ENCODE measurements at places on chromosomes 2 and 18.

- DNase-seq, result no peak
Observed at GRCh38 chr2:231050018-231050901, 6.4 kb upstream of the PSMD1 start.

GRCh38 chr2:127024769-127025358, 82.1 kb downstream of the BIN1 start:
- DNase-seq, result no peak

- DNase-seq, result no peak
Observed at GRCh38 chr2:145254291-145254690, 734.4 kb upstream of the ZEB2 start.

DNA sequence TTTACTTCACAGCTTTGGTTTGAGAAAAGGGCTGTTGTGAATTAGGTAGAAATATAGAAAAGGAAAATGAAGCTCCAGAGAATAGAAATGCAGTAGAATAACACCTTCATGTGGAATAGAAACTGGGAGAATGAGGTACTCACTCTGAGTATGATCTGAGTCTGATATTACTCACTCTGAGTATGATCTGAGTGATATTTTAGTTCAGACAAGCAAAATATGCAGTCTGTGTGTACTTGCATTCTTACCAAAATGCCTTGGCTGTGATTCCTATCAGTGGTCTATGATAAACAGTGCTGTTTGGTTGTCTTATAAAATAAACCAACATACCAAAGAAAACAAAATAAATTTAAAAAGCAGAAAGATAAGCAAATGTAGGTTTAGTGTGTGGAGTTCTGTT, 487.6 kb downstream of the THSD7B start:
- no peak for DNase-seq

GRCh38 chr2:230953845-230954244, 28.8 kb upstream of the GPR55 start:
- DNase-seq, result no peak

GRCh38 chr2:217793566-217794132, 209.1 kb downstream of the TNS1 start:
- DNase-seq, result no peak

GRCh38 chr18:56257205-56257604, 381.2 kb downstream of the TXNL1 start:
- DNase-seq, result no peak

GRCh38 chr2:205688417-205689200, 6.3 kb downstream of the NRP2 start:
- no peak for DNase-seq

DNA sequence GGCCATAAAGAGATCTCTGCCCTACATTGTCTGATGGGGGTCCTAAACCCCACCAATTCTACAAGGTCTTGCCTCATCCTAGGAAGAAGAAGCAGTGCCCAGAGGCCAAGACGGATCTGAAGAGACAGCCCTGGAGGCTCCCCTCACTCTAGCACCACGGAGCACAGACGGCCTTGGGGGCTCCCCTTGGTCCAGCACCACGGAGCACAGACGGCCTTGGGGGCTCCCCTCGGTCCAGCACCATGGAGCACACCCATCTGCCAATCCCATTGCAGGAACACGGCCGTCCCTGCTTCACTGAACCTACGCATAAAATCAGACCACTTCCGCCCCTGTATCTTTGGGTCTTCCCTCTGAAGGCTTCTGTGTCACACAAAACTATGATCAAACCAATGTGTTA, 215.1 kb upstream of the SALL3 start:
- DNase-seq, result no peak

DNA sequence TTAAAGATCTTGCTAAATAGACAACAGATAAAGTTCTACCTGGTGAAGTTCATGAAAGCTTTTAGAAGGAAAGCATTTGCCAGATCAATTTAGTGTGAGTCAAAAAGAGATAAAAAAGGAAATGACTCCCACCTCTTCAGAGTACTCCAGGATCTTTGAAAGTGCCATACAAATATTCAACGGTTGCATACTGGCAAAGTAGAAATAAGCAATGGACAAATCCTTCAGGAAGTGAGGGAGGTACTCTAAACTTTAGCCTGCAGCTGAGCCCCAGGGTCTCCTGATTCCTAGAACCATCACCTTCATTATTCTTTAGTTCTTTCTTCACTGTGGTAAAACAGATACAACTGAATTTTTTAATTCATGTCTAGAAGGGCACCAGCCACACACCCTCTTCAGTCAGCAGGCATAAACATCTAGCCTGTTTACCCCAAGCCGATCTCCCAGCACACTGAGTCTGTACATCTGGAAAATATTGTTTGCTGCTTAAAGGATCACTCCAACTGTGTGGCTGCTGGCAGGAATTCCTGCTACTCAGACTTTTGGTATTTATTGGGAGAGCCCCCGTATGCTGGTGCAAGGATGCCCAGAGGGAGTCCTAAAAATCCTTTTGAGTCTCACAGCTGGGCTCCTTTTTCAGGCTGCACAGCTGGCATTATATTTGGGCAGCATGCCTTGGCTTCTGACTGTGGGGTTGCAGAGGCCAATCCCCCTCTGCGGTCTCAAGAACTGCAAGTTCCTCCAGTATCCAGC, 72.3 kb upstream of the SESTD1 start:
- no peak for DNase-seq

DNA sequence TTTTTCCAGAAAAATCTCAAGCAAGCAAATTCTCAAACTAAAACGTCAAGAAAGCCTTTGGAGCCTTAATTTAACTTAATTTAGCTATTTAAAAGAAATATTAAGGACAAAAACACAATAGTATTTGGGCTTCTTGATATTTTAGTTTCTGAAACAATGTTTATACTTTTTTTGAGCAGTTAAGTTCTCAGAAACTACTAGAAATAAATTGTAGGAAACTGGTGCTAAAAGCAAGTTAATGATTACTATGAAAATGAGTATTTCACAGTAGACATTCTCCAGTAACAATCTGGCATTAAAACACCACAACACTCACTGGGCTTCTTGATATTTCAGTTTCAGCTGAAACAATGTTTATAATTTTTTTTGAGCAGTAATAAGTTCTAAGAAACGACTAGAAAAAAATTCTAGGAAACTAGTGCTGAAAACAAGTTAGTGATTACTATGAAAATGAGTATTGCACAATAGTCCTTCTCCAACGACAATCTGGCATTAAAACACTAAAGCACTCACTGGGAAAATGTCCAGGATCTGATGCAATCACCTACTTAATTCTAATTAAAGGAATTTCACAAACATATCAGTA, 45.1 kb downstream of the TRAK2 start:
- DNase-seq, result no peak

DNA sequence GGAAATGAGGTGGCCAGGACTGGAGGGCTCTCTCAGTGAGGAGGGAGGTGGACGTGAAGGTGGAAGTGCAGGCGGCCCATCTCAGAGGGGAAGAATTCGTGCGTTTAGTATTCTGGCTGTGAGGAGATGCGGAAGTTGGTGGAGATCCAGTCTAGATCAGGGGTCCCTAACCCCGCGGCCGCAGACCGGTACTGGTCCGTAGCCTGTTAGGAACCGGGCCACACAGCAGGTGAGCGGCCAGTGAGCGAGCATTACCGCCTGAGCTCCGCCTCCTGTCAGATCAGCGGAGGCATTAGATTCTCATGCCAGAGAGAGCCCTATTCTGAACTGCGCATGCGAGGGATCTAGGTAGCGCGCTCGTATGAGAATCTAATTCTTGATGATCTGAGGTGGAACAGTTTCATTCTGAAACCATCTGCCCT, 1.6 kb upstream of the FHOD3 start:
- DNase-seq, result no peak

DNA sequence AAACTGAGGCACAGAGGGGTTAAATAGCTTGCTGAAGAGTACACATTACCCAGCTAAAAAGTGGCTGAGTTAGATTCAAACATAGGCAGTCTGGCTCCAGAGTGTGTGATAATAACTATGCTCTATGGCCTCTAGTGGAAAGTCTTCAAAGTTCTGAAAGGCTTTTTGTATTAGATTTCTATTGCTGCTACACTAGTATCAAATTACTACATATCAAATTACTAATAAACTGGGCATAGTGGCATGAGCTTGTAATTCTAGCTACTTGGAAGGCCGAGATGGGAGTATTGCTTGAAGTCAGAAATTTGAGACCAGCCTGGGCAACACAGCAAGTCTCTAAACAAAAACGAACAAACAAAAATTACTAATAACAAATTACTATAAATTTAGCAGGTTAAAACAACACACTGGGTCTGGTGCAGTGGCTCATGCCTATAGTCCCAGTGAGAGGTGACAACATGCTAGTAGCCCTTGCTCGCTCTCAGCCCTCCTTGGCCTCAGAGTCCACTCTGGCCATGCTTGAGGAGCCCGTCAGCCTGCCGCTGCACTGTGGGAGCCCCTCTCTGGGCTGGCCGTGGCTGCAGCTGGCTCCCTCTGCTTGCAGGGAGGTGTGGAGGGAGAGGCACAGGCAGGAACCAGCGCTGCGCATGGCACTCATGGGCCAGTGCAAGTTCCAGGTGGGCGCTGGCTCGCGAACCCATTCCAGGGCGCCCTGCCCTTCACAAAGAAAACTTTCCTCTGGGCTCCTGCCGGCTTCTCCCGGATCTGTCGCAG, 38.2 kb upstream of the TWSG1 start:
- no peak for DNase-seq

DNA sequence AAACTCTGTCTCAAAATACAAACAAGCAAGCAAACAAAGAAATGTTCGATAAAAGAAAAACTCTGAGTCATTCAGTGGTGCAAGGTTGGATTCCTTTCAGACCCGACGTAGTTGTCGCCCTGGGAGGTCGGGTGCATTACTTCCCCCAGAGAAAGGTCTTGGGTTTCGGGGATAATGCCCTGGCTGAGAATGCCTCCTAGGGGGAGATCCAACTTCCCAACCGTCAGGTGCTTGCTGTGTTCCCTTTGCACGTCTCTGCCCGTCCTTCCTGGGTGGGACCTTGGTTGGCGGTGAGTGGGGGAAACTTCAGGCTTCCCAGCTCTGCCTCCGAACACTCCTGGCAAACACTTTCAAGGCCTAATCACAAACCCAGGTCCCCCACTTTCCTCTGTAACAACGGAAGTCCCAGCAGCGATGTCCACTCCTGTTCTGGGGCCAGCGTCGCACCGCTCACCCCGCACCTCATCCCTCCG, 609 bp downstream of the TPGS2 start:
- peak; percentile 7 for DNase-seq

- DNase-seq, result no peak
Observed at GRCh38 chr2:183009249-183009899, 28.9 kb downstream of the NCKAP1 start.

DNA sequence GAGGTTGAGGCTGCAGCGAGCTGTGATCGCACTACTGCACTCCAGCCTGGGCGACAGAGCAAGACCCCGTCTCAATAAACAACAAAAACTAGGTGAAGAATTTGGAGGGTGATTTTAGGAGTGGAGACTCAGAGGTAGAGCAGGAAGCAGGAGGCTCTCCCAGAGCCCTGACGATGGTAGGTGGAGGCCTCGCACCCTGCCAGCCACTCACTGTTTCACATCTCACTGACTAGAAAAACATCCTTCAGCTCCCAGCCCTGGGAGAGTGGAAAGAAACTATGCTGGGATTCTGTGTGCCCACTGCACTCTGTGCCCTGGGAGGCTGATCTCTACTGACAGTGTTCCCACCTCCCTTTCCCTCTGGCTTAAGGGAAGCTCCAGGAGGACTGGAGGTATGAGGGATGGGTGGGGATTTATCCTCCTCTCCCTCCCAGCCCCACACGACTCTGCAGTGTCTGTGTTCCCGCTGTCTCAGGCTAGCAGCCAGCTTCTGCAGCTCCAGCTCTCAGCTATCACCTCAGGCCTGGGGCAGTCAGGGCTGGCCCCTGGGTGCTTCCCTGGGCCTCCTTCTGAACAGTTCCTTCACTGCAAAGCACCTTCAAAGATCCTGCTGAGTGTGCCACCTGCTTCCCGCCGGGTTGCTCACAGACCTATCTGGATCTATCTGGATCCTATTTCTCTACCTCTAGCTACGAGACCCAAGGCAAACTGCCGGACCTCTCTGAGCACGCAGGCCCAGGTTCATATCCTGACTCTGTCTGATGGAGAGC, 9.6 kb downstream of the CIB4 start:
- no peak for DNase-seq

- no peak for DNase-seq
Observed at GRCh38 chr2:677959-678550, 849 bp upstream of the TMEM18 start.

GRCh38 chr2:163469561-163469962, 266.2 kb downstream of the FIGN start:
- DNase-seq, result no peak

GRCh38 chr2:85750587-85751575, 2.9 kb upstream of the ATOH8 start:
- peak; percentile 25 for DNase-seq

DNA sequence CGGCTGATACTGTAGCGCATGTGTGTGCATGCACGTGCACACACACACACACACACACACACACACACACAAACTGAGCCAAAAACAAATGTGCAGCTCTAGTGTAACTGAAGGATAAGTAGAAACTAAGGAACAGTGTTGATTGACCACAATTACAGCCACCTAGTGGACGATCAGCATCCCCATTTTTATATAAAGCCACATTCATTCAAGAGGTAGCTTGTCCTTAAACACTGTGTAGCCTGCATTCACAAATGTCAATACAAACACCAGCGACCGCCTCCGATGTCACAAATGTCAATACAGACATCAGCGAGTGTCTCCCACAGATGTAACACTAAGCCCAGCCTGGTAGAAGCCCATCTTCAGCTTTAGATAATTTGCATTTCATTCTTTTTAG, 167.4 kb downstream of the PTGR3 start:
- no peak for DNase-seq

DNA sequence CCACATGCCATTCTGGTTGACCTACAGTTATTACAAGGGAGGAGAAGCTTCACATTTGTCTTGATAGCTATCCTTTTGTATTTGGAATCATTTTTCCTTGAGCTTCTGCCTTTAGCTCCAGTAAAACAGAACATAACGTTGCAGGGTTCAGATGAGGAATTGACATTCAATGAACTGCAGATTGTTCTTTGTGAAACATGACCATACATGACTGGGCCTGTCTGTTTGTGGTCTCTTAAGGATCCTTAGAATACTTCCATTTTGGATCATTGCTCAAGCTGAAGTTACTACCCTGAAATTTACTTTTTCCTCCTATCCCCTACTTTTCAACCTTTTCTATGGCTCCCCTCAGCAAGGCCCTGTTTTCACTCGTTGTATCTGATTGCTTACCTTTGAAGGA, 1281.7 kb upstream of the CELF4 start:
- no peak for DNase-seq

GRCh38 chr2:31561823-31562222, 18.9 kb downstream of the SRD5A2 start:
- DNase-seq, result no peak

GRCh38 chr2:74856004-74856578, 22.2 kb downstream of the HK2 start:
- no peak for DNase-seq

DNA sequence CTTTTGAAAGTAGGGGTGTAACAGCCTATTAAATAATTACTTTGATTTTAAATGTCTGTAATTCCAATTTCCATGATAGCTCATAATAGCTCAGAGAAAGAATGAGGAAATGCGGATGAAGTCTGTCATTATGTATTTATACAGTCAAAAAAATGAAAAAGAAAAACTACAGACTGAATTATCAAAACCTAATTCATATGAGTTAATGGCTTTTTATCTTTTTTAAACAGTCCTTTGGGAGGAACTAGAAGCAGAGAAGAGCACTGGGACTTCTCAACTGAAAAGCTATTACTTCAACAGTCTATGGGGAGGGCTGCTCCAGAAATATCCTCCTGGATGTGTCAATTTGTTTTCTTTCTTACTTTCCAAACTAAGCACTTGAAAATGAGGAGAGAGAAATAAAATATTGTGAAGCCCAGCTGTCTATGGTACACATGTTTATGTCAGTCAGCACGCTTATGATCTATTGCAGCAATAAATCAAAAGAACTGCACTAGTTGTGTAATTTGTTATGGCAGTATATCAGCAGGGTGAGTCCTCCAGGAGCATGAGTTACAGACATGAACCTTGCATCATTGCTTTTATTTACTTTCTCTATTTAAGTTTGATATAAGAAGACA, 1550.2 kb downstream of the LRP1B start:
- no peak for DNase-seq

Measured in T follicular helper cell (primary cell).